ENCODE measurements at places on chromosomes 5 and 9.

DNA sequence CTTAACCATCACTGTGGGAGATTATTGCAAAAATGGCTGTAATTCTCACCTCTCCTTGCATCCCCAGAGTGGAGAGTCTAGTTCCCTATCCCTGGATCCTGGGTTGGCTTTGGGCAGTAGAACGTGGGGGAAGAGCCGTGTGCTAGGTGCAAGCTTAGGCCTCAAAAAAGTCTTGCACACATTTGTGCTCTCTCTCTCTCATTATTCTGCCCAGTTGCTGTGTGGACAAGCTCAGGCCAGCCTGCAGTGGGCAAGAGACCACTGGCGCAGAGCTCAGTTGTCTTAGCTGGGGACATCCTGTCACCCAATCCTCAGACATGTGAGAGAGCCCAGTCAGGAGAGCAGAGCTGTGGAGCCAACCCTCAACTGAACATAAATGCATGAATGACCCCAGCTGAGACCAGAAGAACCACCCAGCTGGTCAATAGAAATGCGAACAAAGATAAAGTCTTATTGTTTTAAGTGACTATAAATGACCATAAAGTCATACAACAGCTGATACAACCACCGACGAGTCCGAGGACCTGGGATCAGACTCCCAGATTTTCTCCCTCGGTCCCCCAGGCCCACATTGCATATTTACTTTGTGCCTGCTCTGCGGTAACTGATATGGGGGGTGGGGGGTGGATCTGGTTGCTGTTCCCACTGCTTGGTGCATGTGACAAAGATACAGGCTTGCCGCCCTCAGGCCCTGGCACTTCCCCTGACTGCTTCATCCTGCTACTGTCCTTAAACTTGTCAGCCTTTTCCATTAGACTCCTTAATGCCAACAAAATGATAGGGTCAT, 166.4 kb upstream of the MVB12B start:
- no peak for DNase-seq

- no peak for DNase-seq
Observed at GRCh38 chr9:110979636-110980035, 58.6 kb downstream of the LPAR1 start.

GRCh38 chr9:117344892-117345660, 69.8 kb downstream of the ASTN2 start:
- DNase-seq = no peak

DNA sequence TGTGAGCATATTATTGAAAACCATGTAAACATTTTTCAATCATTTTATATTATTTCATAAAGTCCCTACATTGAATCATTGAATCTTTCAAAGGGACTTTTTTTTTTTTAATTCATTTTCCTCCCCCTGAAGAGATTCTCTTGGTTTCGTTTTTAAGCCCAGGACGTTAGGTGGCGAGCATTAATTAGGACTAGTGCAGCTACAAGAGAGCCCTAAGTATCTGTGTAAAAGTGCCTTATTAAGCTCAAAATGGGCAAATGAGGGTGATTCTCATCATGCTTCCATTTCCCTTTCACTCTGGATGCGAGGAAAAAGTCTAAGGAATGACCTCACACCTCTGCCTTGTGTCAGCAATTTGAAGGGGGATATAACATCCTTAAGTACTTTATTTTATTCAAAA, 517.9 kb upstream of the ITGA1 start:
- no peak for DNase-seq

DNA sequence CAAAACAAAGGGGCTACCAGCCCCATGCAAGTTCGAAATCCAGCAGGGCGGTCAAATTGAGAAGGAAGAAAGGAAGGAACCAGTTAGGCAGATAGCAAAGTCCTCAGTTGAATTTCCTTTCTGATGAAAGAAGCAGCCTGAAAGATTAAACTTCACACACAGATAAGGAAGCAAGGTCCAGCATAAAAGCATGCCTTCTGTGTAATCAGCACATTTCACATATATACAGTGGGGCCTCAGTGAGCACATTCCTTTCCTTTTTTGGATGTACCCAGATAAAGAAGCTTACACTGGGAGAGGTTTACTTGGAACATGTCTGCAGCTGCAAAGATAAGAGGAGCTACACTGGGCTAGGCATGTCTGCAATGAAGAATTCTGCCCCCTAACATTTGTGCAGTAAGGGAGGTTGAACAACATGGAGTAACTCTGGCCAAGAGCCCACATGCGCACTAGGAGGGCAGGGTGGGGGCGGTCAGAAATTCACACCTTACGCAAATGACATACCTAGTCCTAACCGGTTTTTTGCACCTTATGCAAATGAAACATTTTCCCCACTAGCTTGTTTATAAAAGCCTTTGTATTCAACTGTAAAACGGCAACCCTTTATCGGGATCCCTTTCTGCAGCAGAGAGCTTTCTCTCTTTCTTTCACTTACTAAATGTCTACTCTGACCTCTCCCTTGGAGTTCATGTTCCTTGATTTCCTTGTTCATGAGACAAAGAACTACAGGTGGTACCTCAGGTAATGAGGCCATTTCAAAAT, 149.7 kb upstream of the FBXL17 start:
- no peak for DNase-seq

GRCh38 chr5:83011985-83012384, 65.2 kb downstream of the TMEM167A start:
- DNase-seq = peak; percentile 18

GRCh38 chr5:6899221-6899620, 186.0 kb downstream of the TENT4A start:
- no peak for DNase-seq

DNA sequence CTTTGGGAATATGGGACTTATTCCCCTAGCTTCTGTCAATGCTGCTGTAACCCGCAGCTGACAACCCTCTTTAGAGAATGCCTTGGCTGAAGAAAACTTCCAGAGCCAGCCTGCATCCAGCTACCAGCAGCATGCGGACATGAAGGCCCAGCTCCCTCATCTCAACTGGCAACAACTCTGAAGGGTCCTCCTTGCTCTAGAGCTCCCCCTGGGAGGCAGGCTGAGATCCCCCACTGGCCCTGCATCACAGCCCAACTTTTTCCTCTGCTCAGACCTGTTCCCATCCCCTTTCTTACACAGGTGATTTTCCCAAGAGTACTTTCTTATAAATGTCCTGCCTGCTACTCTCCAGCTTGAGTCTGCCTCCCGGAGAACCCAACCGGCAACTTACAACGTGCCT, 18.7 kb upstream of the WNT8A start:
- DNase-seq = no peak

DNA sequence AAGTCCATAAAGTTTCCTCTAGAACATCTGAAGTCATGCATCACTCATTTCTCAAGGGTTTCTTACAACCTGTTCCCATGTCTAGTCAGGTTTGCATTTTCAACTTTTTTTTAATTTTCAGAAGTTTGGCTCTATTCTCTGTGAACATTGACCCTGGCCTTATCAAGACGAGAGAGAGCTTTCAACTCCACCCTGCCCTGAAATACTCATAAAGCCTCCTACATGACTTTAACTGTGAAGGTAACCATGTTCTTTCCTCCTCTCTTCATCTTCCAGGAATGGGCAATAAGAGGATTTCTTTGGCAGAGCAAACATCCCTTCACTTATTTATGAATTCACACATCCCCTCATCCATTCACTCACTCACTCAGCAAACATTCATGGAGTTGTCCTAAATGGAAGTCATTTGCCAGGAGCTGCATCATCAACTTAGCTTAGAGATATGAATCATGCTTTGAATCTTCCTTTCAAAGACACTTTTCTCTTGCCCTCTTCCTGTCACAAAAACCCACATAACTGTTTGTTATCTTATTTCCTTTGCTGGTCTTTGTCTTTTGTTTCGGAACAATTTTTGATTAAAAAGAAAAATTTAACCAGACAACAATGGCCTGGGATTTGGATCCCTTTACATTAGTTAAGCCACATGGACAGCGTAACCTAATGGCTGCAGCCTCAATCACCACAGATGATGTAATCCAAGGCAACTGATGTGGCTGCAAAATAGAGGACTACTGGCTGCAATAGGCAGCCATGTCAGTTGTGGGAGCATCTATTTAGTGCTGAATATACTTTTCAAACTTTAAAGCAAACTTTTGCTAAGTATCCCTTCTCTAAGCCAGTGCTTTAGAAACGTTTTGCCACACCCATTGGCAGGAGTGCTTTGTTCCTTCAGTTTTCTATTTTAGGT, 43.0 kb upstream of the GNAQ start:
- DNase-seq = peak; percentile 34

GRCh38 chr9:5122116-5122515, 63.3 kb downstream of the INSL6 start:
- DNase-seq = no peak

GRCh38 chr5:10601246-10602030, 37.6 kb downstream of the ANKRD33B start:
- DNase-seq = no peak

DNA sequence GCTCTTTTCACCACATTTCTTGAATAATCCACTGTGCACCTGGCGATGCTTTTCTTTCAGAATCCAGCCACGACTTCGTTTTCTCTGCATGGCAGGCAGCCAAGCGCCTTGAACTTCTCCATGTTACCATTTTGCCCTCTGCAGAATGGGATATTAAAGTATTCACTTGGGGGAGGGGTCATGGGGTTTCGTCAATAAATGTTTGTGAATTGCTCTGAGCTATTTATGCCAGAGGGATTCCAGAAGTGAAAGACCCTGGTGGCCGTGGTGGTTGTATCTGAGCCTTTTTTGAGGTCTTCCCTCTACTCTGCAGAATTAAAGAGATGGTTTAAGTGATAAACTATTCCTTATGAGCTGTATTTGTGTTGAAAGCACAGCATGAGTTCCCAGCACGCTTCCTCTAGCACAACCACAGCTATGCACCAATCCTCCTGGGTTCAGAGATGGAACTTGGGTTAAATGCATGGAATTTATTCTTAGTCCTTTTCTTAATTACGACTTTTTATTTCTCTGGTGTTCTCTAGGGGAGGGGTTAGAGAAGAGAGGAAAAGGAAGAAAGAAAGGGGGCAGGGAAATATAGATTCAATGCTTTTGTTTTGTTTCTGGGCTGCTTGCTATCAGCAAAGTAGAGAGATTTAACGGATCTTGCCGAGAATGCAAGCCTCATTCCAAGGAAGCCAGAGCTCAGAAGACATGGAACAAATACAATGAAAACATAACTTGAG, 478.2 kb upstream of the TNC start:
- no peak for DNase-seq

DNA sequence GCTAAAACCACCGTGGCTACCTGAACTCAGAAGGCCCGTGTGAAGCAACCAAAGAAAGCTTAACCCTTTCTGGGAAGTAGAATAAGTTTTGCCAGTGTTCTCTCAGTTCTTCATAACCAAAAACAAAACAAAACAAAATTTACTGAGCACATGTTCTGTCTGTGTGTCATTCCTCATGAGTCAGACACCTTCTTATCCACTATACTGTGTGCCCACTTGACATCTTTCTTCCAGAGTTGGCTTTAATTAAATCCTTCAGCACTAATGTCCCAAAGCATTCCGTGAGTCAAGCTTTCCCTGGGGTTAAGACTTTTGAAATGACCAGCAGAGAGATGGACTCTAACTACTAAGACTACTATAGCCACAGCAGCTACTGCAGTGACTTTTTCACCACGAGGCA, 61.3 kb downstream of the GLIS3 start:
- no peak for DNase-seq

DNA sequence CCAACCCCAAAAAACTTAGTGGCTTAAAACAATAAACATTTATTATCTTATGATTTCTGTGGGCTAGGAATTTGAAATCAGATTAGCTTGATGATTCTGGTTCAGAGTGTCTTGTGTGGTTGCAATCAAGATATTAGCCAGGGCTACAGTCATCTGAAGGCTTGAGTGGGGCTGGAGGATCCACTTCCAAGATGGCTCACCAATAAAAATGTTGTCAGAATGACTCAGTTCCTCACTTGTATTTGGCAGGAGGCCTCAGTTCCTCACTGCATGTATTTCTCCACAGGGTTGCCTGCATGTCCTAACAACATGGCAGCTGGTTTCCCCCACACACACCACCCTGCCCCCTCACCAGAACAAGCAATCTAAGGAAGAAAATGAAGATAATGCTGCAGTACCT, 98.2 kb upstream of the NIPBL start:
- no peak for DNase-seq

- DNase-seq = no peak
Observed at GRCh38 chr5:78554670-78555069, 93.9 kb downstream of the LHFPL2 start.

DNA sequence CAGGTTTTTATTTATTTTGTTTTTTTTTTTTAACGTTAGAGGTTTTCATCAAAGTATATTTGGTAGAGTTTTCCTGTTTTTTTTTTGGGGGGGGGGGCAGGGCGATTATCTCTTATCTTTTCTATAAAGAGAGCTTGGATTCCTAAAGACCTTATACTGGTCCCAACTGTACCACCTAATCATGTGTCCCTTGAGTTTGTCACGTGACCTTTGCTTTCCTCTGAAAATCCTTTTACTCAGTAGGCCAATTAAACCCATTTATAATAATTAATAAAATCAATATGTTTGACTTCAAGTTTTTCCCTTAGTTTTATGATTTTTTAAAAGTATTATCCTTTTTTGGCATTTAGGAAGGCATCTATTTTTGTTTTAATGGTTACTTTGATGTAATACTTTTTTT, 286.4 kb downstream of the AOPEP start:
- DNase-seq = no peak

DNA sequence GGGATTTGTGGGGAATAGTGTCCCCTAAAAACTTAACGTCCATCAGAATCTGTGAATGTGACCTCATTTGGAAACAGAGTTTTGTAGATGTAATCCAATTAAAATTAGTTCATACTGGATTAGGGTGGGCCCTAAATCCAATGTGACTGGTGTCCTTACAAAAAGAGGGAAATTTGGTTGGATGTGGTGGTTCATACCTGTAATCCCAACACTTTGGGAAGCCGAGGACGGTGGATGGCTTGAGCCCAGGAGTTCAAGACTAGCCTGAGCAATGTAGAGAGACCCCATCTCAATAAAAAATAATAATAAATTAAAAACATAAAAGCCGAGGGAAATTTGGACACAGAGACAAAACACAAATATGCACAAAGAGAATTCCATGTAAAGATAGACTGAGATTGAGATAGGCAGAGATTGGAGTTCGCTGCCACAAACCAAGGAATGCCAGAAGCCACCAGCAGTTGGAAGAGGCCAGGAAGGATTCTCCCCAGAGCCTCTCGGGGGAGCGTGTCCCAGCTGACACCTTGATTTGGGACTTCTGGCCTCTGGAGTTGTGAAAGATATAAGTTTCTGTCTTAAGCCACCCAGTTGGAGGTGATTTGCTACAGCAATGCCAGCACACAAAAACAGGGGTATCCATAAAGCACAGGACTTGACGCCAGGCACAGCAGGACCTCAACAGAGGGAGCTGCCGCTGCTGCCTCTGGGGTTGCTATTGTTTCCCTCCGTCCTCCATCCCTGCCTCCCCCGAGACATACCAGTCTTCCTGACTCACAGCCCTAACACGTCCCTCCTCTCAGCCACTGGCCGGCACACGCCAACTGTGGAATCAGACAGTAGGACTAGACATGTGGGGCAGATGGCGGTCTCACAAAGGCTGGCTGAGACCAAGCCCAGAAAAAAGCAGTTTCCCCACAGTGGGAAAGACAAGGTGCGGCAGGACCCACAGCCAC, 73.8 kb upstream of the IL17B start:
- no peak for DNase-seq

All from CD4-positive, alpha-beta T cell treated with Interleukin-1 beta for 1 hour (primary cell).